ENCODE measurements at places on chromosomes 11 and 22. TPM values are rescaled to one million over a fixed set of nuclear protein-coding genes. Genes with fewer than 3 reads are reported as not detected.
A peak's percentile ranks its signal among the peaks of the same experiment; 100 is the strongest.

DNA sequence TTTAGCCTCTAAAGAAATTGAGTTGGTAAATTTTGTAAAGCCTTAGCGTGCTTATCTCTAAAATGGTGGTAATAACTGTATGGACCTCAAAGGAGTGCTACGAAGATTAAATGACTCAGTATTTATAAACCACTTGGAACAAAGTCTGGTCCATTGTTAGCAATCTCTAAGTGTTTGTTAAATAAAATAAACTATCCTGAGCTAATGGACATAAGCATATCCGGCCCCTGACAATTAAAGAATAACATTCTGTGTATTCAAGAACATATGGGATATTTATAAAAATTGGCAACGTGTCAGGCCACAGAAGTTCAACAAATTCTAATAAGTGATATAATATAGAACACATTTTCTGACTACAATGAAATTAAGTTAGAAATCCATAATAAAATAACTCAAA, 71.0 kb downstream of the MYEOV start:
- no peaks in the 10 kb centered on the region for H3K4me1 ChIP-seq
- no peaks in the 10 kb centered on the region for H3K27me3 ChIP-seq
- no peak overlapping the region for H3K4me3 ChIP-seq

- no peak for DNase-seq
- H3K36me3 ChIP-seq = peaks cover 16% of the 10 kb centered on the region
- no peaks in the 10 kb centered on the region for H3K4me1 ChIP-seq
- H3K27me3 ChIP-seq = peaks cover 5% of the 10 kb centered on the region
- peak overlapping the region; percentile 83 for H3K27ac ChIP-seq
- peak overlapping the region; percentile 78 for H3K4me3 ChIP-seq
Measured at GRCh38 chr11:371716-372590, 2.7 kb downstream of the B4GALNT4 start.

DNA sequence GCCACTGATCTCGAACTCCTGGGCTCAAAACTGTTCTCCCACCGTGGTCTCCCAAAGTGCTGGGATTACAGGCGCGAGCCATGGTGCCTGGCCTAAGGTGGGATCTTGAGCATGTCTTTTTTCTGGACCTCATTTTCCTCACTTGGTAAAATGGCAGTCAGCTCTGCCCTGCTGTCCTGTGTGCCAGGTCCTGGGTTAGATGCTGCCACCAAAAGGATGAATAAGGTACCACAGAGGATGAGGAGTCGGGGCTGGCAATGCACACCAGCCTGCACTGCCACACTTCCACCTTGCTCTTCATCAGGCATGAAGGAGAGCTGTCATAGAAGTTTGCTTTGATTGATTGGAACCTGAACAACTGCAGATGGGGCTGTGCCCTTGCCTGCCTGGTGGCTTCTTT, 32.3 kb downstream of the ACO2 start:
- no peak overlapping the region for H3K27ac ChIP-seq
- H3K4me1 ChIP-seq = no peaks in the 10 kb centered on the region
- H3K4me3 ChIP-seq = no peak overlapping the region
- no peaks in the 10 kb centered on the region for H3K27me3 ChIP-seq
- no peaks in the 10 kb centered on the region for H3K36me3 ChIP-seq
- DNase-seq = no peak

DNA sequence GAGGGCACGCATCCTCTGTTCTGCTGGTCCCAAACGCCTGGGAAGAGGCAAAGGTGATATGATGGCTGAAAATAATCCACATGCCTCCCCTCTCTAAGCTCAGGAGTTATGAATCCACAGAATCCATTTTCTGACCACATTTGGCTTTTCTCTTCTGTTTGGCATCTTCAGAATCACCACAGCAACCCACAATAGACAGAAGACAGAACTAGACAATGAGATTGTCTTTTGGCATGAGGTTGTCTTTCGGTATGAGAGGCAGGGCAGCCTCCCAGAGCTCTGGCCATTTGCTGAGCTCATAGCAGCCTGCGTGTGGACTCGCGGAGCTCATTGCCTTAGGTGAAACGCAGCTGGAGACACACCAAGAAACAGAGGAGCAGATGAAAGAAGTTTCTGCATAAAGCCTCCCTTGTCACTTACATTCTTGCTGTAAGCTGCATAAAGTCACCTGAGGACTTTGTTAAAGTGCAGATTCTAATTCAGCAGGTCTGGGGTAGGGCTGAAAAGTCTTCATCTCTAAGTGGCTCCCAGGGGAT, 868.0 kb downstream of the NTM start:
- no peak overlapping the region for H3K4me3 ChIP-seq
- H3K4me1 ChIP-seq = peaks cover 4% of the 10 kb centered on the region
- H3K27me3 ChIP-seq = peaks cover 23% of the 10 kb centered on the region
- no peaks in the 10 kb centered on the region for H3K36me3 ChIP-seq
- H3K27ac ChIP-seq = no peak overlapping the region

The OR10A5 gene
- total RNA-seq = not detected
